ENCODE measurements at places on chromosomes 6 and 20.

GRCh38 chr6:37381579-37381978 lies 27.8 kb downstream of the RNF8 start:
- peak; percentile 10 for DNase-seq

DNA sequence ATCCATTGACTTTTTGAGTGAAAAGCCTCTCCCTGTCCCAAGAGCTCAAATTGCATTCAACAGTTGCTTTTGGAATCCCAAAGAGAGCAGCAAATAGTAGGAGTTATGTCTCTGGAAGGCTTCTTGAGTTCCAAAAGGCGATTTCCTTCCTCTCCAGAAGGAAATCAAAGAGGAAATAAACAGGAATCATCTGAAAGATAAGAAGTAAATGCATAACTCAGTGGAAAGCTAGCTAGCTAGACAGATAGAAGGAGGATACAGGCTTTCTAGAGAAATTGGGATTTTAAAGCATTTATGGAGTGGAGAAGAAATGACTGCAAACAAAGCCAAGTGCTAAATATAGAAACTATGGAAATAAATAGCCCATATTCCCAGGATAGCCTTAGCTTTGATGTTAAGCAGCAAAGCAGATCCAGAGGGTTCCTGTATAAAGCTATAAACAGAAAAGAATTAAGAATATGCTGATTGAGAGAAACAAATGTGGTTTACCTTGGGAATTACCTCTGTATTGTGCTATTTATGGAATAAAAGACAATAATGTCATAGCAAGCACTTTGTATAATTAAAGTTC lies 214.7 kb downstream of the PLCB1 start:
- DNase-seq, result no peak

GRCh38 chr20:61407561-61407960 lies 155.5 kb downstream of the CDH4 start:
- DNase-seq, result no peak

GRCh38 chr6:30447237-30447636 lies 42.1 kb upstream of the HLA-E start:
- DNase-seq, result no peak

- DNase-seq, result no peak
These were observed 802.4 kb downstream of the PHF3 start for GRCh38 chr6:64437996-64438395.

- DNase-seq, result no peak
These were observed 82.8 kb upstream of the ZNF217 start for GRCh38 chr20:53676519-53676822.

DNA sequence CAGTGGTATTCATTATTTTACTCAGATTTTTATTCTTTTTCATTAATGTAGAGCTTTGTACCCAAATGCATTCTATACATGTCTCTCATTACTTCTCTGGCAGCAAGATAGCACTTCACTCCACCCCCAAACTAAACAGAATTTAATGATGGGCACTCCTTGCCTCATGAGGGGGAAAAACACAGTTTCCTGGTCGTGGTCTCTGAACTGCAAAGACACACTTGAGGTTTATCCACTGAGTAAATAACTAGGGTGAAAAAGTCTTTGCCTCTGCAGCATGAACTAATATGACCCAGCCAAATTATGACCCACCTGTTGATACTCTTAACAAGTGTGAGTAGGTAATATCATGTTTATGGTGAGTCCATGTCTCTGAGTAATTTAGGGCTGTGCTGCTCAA lies 785.2 kb upstream of the FLRT3 start:
- no peak for DNase-seq

- no peak for DNase-seq
These were observed 71.6 kb upstream of the GLP1R start for GRCh38 chr6:38976801-38977500.

- DNase-seq, result no peak
These were observed 6.2 kb downstream of the TRIM38 start for GRCh38 chr6:25968769-25969168.

DNA sequence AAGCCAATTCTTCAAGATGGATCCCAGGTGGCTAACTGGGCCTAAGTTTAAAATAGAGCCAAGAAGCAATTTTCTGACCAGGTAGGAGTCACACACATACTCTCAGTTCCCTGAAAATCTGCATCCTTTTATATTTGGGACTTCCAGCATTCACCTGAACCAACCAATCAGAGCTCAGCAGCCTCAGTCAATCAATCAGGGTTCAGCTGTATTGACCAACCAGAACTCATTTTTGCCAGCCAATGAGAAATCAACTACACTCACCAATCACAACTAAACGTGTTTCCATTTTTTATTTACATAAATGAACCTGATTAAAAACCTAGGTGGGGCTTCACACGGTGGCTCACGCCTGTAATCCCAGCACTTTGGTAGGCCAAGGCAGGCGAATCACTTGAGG lies 37.5 kb downstream of the SLC17A4 start:
- DNase-seq, result no peak

GRCh38 chr6:136959471-136959891 lies 37.4 kb downstream of the SLC35D3 start:
- no peak for DNase-seq

GRCh38 chr6:44452725-44453124 lies 65.2 kb downstream of the CDC5L start:
- DNase-seq, result no peak

GRCh38 chr6:110357664-110358552 lies at the start of gene METTL24:
TSS of gene METTL24 (minus strand) at chr6:110358349. CDS start at chr6:110358272, 77 bp downstream.
- no peak for DNase-seq

DNA sequence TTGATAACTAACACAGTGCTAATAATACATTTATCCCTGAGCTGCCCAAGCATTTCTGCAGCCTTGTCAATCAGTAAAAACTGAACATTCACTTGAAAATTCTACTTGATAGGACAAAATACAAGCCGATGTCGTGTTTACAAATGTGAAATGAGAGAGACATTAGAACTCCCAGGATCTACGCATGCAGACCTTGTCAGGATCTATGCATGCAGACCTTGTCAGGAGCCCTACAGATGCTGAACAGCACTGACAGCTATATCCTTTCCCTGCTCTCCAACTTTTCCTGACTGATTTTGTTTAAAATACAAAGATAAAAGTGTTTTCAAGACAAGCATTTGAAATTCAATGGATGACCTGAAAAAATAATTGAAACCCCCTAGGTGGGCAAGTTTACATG lies 28.9 kb downstream of the INSM1 start:
- no peak for DNase-seq

DNA sequence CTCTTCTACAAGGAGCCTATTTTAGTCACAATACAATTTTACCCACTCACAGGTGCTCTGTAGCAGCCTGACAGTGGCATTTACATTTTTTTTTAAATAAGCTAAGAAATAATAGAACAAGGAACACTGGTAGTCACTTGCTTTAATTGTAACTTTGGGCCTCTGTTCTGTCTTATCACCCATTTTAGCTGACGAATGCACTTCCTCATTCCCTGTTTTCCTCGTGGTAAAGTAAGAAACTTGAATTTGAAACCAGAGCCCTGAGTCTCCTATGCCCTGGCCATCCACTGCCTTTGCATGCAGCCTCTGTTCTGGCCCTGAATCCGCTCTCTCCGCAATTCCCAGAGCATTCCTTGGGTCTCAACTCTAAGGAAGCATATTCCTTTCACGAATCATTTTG lies 550.6 kb downstream of the PTPRT start:
- DNase-seq, result no peak

DNA sequence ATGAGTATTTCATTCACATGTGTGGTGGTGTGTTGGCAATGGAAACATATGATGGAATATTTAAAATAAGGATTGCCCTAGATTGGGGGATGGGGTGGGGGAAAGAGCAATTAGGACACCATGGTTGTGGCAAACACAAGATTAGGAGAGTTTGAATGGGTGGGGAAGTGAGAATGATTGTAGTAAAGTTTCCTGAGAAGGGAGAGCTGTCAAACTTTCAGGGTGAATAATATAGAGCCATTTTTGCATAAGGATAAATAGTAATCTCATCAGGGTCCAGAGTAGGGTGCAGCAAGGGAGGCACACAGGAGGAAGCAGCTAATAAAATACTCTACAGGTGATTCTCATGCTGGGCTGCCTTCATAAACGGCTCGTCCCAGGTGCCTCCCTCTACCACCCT lies 294.9 kb upstream of the MARCKS start:
- DNase-seq, result no peak

- DNase-seq, result no peak
These were observed 4.8 kb upstream of the NHSL1 start for GRCh38 chr6:138503881-138504680.

GRCh38 chr6:17902974-17903373 lies 84.5 kb downstream of the KIF13A start:
- DNase-seq, result no peak

- peak; percentile 14 for DNase-seq
These were observed 8.0 kb upstream of the RTF2 start for GRCh38 chr20:56460459-56460858.

GRCh38 chr20:47883186-47883585 lies 97.9 kb upstream of the SULF2 start:
- DNase-seq, result no peak

DNA sequence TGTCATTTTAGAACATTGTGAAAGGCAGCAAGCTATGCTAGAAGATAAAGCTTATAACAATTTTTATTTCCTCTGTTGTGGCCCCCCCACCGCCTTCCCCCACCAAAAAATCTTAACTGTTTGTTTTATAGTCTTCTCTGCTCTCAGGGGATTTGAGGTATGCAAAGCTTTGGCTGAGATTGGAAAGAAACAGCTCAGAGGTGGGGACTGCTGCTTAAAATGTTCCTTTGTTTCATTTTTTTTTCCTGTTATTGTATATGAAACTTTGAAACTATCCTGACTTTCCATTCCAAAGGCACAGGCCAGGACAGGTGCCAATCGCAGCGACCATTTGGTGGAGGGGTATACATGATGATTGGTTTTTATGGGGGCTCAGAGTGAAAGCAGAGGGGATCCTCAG lies 114.7 kb upstream of the PHACTR1 start:
- no peak for DNase-seq

GRCh38 chr20:63009045-63009961 lies 2.5 kb upstream of the BHLHE23 start:
- DNase-seq, result peak; percentile 73

Measured in T-helper 2 cell treated with Interferon-gamma antibody and Interleukin-4, amounts not matched to agents 5 μg/mL and 100 μg/mL, for 36 hours (primary cell).